ENCODE measurements at places on chromosomes 5 and 9. TPM values are rescaled to one million over a fixed set of nuclear protein-coding genes. Genes with fewer than 3 reads are reported as not detected.

Gene PIP5K1B
- 0.84 TPM for total RNA-seq

Gene CACNA1B
- total RNA-seq = not detected

Gene GTF2H2C
- 32.4 TPM for total RNA-seq

Gene AIF1L
- total RNA-seq = 2.1 TPM

Gene CTSV
- 0.67 TPM for total RNA-seq

Gene GCNT4
- total RNA-seq = 2.2 TPM

Gene CDH9
- not detected for total RNA-seq

Gene TSSK1B
- total RNA-seq = not detected

Gene GGTA1
- not detected for total RNA-seq

Gene CMYA5
- 0.19 TPM for total RNA-seq

All from activated naive CD4-positive, alpha-beta T cell treated with anti-CD3 and anti-CD28 coated beads, Interleukin-2, amount 10 ng/mL, durations not matched to agents 5 hours and 36 hours (primary cell).